ENCODE measurements at places on chromosomes 3 and 15. TPM values are rescaled to one million over a fixed set of nuclear protein-coding genes. Genes with fewer than 3 reads are reported as not detected.

DNA sequence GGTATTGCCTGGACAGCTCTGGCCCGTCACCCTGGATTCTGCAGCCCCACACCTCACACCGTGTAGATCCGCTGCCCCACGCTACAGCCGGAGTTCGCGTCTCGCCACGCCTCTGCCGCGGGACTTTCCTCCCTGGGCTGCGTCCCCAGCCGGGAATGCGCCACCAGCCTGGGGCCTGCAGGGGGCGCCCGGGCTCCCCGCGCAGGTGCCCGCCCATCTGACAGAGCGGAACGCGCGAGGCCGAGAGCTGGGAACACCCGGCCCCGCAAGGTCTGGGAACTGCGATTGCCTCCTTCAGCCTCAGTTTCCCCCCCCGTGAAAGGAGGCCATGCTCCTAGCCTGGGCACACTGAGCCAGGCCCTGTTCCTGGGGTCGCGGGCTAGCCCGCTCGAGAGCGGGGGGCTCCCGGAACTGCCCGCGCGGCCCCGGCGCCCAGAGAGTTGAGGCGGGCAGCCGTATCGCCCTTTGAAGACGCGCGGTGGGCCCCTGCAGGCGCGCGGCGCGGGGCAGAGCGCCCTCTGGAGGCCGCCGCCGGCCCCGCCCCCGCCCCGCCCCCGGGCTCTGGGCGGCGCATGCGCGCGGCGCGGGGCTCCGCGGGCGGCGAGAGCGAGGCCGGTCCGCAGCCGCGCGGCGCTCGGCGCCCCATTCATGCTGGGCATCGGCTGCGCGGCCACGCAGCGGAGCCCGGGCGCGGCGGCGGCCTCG lies at the start of gene PLXNA1:
PLXNA1 (plus strand) TSS at position 645 of the 705 bp plus-strand sequence. CDS start 5,479 bp downstream, outside the sequence.
- H3K27me3 ChIP-seq: peaks cover 46% of the 10 kb centered on the region
- peaks cover 22% of the 10 kb centered on the region for H3K4me1 ChIP-seq
- H3K4me3 ChIP-seq: peak within 1 kb of the TSS; percentile 63
- no peaks in the 10 kb centered on the region for H3K36me3 ChIP-seq
- peak; percentile 61 for DNase-seq

The IFT80 gene
- total RNA-seq: 35.2 TPM

The CKMT1B gene
- 0.44 TPM for total RNA-seq

DNA sequence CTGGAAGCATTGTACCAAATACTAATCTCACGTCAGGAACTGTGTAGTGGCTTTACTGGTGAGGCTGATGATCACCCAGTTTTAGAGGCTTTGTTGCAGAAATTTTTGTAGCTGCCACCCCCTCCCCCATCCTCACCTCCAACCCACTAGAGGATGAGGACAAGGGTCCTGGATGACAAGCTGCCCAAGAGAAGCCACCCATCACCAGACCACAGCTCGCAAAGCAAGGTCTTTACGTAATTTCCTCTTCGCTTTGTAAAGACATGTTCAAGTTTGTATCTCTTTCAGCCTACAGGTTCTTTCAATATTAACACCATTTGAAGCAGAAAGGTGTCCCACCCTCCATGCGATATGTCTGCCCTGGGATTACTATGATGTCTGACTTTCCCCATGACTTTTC lies 74.2 kb downstream of the LDHAL6B start:
- no peak for DNase-seq
- peaks cover 13% of the 10 kb centered on the region for H3K4me1 ChIP-seq
- H3K36me3 ChIP-seq: no peaks in the 10 kb centered on the region
- H3K27ac ChIP-seq: no peak overlapping the region
- H3K27me3 ChIP-seq: no peaks in the 10 kb centered on the region

GRCh38 chr3:53255775-53256703 lies at the start of gene TKT:
Gene TKT (minus strand): TSS chr3:53256022. CDS start chr3:53255942, 80 bp downstream.
- peak; percentile 73 for DNase-seq
- peak within 1 kb of the TSS; percentile 90 for H3K4me3 ChIP-seq
- peaks cover 36% of the 10 kb centered on the region for H3K4me1 ChIP-seq

The GABRR3 gene
- total RNA-seq: not detected

GRCh38 chr3:127441764-127442163 lies 148.8 kb downstream of the TPRA1 start:
- peaks cover 38% of the 10 kb centered on the region for H3K27me3 ChIP-seq
- H3K4me3 ChIP-seq: no peak overlapping the region
- no peak for DNase-seq
- H3K4me1 ChIP-seq: no peaks in the 10 kb centered on the region
- no peaks in the 10 kb centered on the region for H3K36me3 ChIP-seq
